Activated T-cell treated with anti-CD3 and anti-CD28 coated beads for 4 hours (primary cell): ENCODE measurements at places on chromosomes 5 and 9.

DNA sequence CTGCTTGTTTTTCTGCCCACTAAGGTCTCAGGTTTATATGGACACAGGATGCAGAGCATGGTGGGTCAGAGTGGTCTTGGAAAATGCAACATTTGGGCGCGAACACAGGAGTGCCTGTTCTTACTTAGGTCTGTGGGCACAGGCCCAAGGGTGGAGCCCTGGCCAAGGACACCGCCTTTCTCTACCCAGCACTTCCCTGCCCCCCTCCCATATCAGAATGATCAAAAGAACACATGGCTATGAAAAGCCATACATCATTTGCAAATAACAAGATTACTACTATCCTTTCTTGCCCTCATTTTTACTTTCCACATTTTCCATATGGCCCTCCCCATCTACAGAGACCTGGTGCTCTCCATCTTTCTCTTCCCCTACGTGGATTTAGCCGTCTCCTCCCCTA is 162.2 kb downstream of the ENC1 start:
- no peak for DNase-seq

DNA sequence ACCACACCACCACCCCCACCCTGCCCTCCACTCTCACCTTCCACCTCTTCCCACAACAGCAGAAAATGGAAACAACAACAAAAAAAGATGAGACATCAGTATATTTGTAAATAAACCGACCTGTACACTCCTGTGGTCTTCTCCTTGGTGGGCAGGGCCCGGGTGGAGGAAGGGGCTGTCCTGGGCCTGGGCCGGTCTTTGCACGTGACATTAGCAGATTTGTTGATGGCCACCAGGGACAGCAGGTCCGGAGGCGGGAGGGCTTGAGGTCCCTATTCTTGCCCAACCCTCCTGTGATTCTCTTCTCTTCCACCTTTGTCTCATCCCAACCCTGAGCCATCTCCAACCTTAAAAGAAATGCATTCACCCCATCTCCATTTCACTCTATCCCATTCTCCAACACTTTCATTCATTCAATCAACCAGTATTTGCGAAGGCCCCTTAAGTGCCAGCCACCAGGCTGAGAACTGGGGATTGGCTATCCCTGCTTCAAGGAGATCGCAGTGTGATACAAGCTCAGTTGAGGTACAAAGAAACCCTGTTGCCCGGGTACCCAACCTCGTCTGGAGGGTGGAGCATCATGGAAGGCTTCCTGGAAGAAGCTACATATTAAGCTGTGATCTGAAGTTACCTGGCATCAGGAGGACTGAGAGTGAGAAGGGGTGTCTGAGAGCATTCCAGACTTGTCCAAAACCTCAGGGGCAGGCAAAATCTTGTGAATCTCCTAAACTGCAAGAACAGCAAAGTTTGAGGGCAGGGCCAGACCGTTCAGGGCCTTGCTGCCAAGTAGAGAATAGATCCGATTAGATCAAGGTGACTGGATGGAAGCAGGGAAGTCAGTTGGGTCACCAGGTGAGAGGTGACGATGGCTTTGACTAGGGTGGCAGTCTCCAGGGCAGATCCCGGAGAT is 87.4 kb downstream of the LMX1B start:
- no peak for DNase-seq

DNA sequence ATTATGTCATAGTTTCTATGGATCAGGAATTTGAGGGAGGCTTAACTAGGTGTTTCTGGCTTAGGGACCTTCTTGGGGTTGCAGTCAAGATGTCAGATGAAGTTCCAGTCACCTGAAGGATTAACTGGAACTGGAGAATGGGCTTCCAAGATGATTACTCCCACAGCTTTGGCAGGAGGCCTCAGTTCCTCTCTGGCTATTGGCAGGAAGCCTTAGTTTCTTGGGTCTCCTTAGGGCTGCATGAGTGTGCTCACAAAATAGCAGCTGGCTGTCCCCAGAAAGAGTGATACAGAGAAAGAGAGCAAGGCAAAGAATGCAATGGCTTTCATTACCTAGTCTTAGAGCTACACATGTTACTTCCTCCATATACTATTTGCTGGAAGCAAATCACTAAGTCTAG is 138.1 kb upstream of the TLE4 start:
- DNase-seq: no peak

- DNase-seq: no peak
Observed at GRCh38 chr5:60209146-60209840, 315.8 kb upstream of the PDE4D start.

DNA sequence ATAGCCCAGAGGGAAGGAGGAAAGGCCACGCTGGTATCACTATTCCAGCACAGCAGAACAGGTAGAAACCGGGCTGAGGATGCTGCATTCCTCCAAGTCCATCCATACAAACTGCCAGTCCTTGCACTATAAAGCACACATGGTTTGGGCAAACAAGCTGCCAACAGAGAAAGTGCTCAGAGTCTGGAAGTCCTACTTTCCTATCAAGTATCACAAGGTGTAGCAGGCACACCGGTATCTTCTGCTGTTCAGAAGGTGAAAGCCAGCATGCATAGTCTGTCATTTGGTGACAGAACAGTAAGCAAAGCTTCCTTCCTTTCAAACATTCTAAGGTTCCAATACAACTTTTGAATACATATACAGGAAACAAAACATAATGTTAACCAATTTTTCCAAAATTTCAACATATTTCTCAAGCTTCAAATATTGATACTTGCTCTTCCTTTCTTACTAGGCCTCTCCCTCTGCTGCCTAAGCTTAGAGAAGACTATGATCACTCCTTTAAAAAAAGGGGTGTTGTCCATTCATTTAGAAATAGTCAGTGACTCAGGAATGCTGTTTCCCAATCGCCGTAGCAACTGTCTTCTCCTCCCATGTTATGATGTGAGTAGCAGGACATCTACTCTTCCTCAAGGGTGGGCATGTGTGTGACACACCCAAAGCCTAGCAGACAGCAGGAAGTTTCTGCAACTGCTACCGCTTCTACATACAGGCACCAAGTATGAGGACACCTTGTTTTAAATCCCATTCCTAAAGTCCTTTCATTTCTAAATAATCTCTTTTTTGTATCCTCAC is 14.7 kb downstream of the DIAPH1 start:
- DNase-seq: no peak

DNA sequence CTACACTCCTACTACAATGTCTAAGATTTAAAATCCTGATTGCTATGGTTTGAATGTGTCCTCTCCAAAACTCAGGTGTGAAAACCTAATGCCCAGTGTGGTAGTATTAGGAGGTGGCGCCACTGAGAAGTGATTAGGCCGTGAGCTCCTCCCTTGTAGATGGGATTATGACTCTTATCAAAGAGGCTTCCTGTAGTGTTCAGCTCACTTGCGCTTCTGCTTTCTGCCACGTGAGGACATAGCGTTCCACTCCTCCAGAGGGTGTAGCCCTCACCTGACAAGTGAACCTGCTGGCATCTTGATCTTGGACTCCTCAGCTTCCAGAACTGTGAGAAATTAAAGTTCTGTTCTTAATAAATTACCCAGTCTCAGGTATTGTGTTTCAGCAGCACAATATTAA is 33.0 kb upstream of the WHRN start:
- DNase-seq: no peak

- DNase-seq: no peak
Observed at GRCh38 chr5:19977099-19977498, 10.9 kb downstream of the CDH18 start.

GRCh38 chr5:100188339-100188738 is 346.8 kb upstream of the FAM174A start:
- DNase-seq: no peak

DNA sequence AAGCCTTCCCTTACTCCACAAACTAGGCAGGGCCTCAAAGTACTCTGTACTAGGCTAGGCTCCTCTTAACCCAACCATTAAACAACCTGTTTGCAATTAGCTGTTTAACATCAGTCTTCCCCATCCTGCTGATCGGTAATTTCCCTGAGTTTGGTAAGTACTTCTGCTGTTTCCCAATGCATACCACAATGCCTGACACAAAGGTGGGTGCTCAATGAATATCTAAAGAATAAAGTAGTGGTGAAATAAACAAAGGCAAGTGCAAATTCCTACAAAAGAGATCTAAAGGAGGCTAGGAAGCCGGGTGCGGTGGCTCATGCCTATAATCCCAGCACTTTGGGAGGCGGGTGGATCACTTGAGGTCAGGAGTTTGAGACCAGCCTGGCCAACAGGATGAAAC is 25.0 kb downstream of the FBXW2 start:
- DNase-seq: no peak

DNA sequence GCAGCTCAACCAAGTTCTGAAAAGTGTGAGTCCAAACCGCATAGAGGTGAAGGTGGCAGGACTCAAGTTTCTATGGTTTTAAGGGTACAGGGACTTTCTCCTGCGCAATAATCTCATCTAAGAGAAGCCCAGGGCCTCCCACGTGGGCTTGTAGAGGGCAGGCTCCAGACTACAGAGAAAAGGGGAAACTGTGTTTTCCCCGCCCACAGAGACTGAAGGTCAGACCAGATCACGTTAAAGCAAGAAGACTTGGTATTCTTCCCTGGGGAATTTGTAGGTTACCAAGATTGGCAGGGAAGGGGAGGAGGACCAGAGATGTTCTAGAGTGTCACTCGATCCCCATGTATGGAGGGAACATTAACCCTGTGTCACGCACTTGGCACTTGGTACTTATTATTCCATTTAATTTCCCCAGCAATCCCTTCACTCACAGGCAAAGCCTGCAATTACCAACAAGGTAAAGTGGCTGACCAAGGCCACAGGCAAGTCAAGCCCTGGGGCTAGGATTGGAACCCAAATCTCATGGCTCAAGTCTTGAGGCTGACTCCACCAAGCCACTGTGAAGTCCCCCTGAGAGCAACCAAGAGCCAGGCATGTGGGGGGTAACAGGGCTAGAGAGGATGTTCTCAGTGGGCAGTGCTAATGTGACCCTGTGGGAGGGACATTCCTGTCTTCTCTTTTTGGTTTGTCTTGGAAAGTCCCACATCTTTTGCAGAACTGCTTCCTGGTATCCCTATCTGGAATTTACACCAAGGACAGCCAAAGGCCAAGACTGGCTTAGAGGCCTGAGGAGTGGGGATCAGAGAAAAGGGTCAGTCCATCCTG is 18.3 kb upstream of the NEK6 start:
- DNase-seq: no peak

DNA sequence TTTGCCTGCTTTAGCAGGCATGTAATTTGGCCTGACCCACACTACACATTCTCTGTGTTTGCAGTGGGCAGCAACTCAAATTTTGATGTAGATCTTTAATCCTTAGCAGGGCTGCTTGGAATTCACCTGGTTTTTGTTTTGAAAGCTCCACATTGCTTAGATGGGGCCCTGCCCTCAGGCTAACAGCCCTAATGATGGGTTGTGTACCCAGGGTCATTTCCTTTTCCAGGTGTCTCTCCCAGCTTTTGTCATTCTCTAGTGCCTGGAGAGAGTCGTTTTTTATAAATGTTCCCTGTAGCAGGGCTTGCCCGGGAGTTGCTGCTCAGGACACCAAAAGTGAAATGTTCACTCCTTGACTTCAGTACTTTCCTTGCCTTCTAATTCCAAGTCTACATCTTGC is 126.3 kb downstream of the TRIO start:
- no peak for DNase-seq
